ENCODE measurements at places on chromosomes 5 and 9. TPM values are rescaled to one million over a fixed set of nuclear protein-coding genes. Genes with fewer than 3 reads are reported as not detected.

Gene KLF9
- total RNA-seq, result 5.9 TPM

GRCh38 chr5:137279521-137280231, 219.4 kb downstream of the SPOCK1 start:
- no peak for DNase-seq

Gene PCDHGA7
- total RNA-seq, result 0.86 TPM

DNA sequence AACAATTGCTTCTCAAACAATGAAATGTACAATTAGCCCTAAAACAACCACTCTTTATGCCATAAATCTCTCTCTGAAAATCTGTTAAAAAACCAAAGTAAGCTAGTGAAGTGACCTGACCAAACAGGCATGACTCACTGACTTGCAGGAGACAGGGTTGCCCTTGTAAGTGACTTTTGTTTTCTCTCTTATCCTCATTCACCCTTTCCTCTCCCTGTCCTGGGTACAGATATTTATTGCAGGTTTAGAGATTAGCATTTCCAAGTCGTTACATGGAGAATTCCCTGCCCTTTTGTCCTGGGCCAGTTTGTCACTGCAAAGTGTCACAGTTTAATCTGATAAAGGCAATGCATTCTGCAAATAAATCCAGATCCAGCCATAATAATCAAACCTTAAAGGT, 484.2 kb downstream of the IRX1 start:
- DNase-seq, result no peak

DNA sequence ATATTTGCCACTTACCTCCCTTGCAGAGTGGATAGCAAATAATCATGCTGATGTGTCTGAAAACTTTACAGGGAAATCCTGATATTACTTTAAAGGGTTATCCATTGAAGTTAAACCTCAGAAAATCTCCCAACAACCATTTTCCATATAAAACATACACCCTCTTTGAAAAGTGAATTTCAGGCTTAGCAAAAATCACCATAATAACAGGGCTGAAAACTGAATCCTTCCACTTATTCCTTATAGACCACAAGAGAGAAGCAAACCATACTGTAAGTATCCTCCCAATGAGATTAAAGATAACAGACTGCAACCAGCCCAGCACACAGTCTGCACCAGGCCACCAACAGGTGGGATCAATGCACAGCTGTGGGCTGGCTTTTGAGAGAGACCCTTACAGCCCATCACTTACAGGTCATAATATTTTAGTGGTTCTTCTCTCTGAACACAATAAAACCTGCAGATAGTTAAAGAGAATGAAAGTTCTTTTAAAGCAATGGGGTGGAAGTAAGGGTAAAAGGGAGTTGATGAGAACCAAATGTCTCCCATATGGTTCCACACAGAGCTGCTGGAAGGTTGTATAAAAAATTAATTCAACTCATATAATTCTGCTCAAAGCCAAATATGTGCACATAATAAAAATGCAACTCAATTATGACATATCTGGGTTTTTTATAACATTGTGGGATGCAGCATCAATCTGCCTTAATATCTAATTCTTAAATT, 376.2 kb upstream of the GRAMD2B start:
- DNase-seq, result no peak

Gene HMGCS1
- total RNA-seq, result 42.6 TPM

DNA sequence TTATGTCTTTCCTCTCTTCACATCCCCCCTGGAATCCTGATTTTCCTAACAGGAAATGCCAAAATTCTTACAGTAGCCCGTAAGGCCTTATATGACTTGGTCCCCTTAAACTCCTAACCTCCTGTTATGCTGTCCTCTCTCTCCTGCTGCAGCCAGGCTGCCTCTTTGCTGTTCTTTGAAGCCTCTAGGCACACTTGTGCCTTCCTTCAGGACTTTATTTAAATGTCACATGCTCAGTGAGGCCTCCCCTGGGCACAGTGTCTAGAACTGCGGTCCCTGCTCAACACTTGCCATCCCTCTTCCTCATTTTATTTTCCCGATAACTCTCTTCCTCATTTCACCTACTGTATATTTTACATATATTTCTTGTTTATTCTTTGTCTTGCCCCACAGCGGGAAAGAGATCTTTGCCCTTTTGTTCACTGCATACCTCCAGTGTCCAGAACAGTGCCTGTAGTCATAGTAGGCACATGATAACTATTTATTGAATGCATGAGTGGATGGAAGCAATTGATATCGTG, 5.5 kb upstream of the SHB start:
- no peak for DNase-seq

DNA sequence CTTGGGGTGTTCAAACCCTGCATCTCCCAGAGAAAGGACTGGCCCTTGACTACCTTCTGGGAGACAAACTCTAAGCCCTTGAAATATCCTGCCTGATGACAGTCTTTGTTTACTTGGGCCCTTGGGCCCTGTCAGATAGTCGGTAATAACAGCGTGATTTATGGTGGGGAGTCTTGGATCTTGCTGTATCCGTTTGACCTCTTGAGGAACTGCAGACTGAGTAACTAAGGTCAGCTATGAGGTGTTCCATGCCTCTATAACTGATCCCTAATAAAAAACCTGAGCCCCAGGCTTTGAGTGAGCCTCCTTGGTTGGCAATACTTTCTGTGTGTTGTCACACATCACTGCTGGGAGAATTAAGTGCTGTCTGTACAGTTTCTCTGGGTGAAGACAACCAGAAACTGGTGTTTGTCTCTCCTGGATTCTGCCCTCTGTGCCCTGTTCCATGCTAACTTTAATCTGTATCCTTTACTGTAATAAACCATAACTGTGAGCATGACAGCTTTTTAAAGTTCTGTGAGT, 56.2 kb upstream of the ANKRD33B start:
- no peak for DNase-seq

- DNase-seq, result no peak
These were observed 368.9 kb downstream of the CDH9 start for GRCh38 chr5:26669523-26669922.

GRCh38 chr9:134289241-134289875, 36.9 kb upstream of the RXRA start:
- no peak for DNase-seq

GRCh38 chr5:178113141-178113787, at the start of gene N4BP3:
TSS of gene N4BP3 (plus strand) at chr5:178113532. CDS start at chr5:178119584, 6,052 bp downstream.
- peak; percentile 57 for DNase-seq

GRCh38 chr9:21778304-21778703, 24.1 kb upstream of the MTAP start:
- DNase-seq, result no peak

Gene NREP
- 7.0 TPM for total RNA-seq

Gene SOX30
- not detected for total RNA-seq

DNA sequence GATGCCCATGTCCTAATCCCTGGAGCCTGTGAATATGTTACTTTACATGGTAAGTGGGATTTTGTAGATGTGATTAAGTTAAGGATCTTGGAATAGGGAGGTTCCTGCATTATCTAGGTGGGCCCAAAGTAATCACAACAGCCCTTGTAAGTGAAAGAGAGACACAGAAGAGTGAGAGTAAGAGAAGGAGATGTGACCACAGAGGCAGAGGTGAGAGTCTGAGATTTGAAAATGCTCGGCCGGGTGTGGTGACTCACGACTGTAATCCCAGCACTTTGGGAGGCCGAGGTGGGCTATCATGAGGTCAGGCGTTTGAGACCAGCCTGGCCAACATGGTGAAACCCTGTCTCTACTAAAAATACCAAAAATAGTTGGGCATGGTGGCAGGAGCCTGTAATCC, 2.6 kb upstream of the HINT1 start:
- DNase-seq, result no peak

Gene TRAPPC13
- 28.4 TPM for total RNA-seq

DNA sequence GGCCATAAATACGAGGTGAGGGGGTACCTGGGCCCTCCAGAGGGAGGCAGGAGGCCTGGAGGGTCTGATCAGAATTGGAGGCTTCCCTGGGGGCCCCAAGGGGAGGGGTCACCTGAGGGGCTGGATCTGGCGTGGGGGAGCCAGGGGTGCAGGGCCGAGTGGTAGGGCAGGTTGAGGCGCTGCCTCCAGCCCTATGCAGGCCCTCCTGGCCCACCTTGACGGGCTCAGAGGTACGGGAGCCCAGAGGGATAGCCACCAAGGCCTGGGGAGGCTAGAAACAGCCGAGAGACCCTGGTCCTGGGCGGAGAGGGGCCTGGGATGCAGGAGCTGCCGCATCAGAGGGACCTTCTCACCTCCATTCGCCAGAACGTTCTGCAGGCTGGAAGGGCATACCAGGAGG, 24.3 kb downstream of the LHX3 start:
- DNase-seq, result no peak

GRCh38 chr5:115180165-115180709, 10.5 kb upstream of the TRIM36 start:
- no peak for DNase-seq

Gene TERT
- not detected for total RNA-seq

- DNase-seq, result no peak
These were observed 69.2 kb downstream of the MARCHF3 start for GRCh38 chr5:126961128-126961527.

DNA sequence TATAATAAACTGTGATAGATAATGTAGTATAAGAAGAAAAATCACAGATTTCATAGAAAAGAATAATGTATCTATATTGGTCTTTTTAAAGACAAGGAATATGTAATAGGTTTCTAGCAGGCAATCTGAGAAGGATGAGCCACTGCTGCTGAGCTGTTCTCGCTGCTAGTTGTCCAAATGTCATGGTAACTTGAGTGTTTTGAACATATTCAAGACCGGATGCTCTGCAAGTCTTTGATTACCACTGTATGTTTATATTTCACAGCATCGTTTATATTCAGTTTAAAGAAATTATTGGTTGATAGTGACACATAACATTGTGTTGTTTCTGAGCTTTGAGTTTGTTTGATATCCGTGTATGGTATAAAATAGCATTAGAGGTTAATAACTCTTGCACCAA, 9.6 kb downstream of the C5orf47 start:
- no peak for DNase-seq

GRCh38 chr5:137034764-137035479, 464.2 kb downstream of the SPOCK1 start:
- DNase-seq, result no peak

DNA sequence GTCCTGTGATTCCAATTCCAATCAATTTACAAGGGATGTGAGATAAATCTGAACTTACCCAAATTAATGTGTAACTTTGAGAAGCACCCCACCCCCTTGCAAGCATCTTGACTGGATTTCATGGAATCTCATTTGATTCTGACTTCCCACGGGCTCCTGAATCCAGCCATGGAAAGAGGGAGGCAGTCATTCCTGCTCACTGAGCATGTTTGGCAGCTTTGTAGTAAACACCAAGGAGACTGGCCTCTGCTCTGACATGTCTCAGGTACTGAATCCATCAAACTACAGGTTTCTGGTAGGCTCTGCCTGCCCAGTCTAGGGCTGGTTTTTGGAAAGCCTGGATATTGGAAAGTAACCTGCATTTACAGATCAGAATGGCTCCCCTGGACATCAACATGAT, 357.6 kb downstream of the ARHGEF28 start:
- DNase-seq, result no peak

Gene ECSCR
- total RNA-seq, result not detected

GRCh38 chr9:128587453-128587852, 35.1 kb downstream of the SPTAN1 start:
- DNase-seq, result no peak

DNA sequence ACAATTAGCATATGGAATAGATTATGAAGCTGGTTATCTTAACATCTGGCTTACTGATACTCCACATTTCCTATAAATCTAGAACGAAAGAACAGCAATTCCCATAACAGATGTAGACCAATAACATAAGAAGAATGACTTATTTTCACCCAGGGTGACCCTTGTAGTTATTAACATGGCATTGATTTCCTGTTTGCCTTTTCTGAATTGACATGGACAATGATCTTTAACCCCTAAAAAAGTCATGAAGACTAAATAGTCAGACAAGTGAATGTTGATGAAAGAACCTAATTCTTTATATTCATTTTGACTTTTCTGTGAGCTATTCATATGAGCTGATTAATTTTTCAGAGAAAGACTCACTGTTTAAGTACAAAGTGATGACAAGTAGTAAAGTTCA, 175.3 kb upstream of the CD180 start:
- no peak for DNase-seq

GRCh38 chr5:61811052-61811451, 479.0 kb downstream of the ZSWIM6 start:
- no peak for DNase-seq

- no peak for DNase-seq
These were observed 267.4 kb downstream of the GAS1 start for GRCh38 chr9:86679909-86680308.

DNA sequence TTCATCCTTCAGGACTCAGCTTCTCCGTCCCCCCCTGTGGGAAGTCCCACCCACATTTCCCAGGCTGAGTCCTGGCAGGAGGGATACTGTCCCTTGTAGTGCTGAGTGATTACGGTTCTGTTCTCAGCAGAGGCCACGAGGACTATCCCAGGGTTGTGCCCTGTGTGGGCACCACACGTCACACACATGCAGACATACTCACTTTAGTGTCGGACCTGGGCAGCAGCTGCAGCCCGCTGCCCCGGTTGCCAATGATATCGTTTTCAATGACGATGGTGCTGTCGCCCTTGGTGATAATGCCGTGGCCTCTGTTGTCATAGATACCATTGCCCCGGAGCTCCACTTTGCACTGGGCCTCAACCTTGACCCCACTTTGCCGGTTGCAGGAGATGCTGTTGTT, 32.2 kb downstream of the POLR1E start:
- DNase-seq, result no peak

GRCh38 chr5:136015003-136015375, 13.8 kb upstream of the TGFBI start:
- DNase-seq, result no peak

- no peak for DNase-seq
These were observed 233.7 kb upstream of the IL12B start for GRCh38 chr5:159564031-159564430.

Gene CDKN2B-AS1
- not detected for total RNA-seq

DNA sequence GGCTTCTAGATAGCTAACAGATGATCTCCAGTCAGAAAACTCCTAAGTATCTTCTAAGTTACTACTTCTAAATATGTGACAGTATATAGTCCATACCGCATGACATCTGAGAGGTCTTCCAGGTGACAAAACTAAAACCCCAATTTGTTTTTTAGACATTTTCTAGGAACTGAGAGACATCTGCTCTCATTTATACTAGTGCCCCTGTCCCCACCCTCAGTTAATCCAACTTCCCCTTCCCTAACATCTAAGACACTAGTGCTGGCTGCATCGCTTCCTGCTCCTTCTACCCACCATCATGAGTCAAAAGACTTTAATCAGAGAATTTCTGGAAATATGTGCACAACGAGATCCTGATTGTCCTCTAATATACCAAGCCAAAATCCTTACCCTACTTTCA, 37.9 kb downstream of the FBXW11 start:
- no peak for DNase-seq

GRCh38 chr5:13478831-13479465, 465.5 kb downstream of the DNAH5 start:
- peak; percentile 80 for DNase-seq

DNA sequence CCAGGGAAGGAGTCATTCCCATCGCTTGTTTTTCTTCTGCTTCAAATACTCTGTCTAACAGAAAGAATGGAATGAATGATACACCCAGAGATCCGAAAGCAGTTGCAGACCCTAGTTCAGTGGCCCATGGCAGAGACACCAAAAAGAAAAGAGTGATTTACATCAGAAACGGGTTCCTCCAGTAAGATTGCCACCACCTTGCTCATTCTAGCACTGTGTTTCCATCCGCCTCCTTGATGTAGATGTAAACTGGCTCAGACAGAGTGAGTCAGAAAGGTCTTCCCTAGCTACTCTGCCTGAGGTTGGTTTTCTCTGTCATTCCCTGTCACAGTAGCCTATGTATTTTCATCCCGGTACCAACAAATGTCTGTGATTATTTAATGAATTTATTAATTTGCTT, 15.9 kb upstream of the CLINT1 start:
- DNase-seq, result no peak

- DNase-seq, result peak; percentile 20
These were observed 82.3 kb downstream of the PTCD2 start for GRCh38 chr5:72402381-72402890.
